ENCODE measurements at places on chromosomes 11 and 22. TPM values are rescaled to one million over a fixed set of nuclear protein-coding genes. Genes with fewer than 3 reads are reported as not detected.

ELFN2 gene
- polyA plus RNA-seq: not detected

UPK2 gene
- polyA plus RNA-seq: not detected

OR8D4 gene
- polyA plus RNA-seq: not detected

CUL5 gene
- 43.0 TPM for polyA plus RNA-seq

RTN4R gene
- polyA plus RNA-seq: 2.2 TPM

CCDC89 gene
- polyA plus RNA-seq: not detected

RAB38 gene
- polyA plus RNA-seq: 7.0 TPM

TRIM49 gene
- polyA plus RNA-seq: not detected

GP1BB gene
- 0.95 TPM for polyA plus RNA-seq

HOATZ gene
- not detected for polyA plus RNA-seq

FOLR3 gene
- polyA plus RNA-seq: not detected

CBLIF gene
- polyA plus RNA-seq: not detected

Data from immature natural killer cell (primary cell).